Activated T-cell treated with anti-CD3 and anti-CD28 coated beads, Interleukin-2, amount 50 U/mL, for 72 hours (primary cell): ENCODE measurements at places on chromosomes 2 and 18.

DNA sequence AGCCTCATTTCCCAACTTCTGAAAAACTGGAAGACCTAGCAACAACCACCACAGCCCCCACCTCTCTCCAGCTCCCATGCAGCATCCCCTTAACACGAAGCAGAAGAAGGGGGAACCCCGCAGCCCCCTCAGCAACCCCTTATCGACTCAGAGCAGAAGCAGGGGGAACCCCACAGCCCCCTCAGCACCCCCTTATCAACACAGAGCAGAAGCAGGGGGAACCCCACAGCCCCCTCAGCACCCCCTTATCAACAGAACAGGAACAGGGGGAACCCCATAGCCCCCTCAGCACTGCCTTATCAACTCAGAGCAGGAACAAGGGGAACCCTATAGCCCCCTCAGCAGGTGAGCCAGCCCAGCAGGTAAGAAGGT is 6.7 kb downstream of the SLC66A2 start:
- no peak for DNase-seq

- peak; percentile 20 for DNase-seq
Measured at GRCh38 chr2:24766609-24767008, 26.6 kb downstream of the PTRHD1 start.

DNA sequence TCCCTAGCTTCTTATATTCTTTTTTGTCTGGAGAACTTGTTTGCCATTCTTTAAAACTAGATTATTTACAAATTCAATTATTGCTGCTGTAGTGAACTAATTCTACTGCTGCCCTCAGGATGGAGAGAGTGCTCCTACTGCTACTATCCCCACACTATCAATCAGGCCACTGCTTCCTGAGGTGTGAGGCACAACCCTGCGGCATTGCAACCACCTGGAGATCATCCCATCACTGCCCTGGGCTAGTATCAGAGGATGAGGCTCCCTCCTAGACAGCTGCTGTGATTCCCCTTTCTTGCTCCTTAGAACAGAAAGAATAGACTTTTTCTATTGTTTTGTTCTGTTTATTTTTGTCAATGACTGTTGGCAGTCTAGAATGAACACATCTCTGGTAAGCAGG is 146.6 kb downstream of the CDH19 start:
- DNase-seq: no peak

- no peak for DNase-seq
Measured at GRCh38 chr18:48193521-48194492, 215.4 kb downstream of the ZBTB7C start.

DNA sequence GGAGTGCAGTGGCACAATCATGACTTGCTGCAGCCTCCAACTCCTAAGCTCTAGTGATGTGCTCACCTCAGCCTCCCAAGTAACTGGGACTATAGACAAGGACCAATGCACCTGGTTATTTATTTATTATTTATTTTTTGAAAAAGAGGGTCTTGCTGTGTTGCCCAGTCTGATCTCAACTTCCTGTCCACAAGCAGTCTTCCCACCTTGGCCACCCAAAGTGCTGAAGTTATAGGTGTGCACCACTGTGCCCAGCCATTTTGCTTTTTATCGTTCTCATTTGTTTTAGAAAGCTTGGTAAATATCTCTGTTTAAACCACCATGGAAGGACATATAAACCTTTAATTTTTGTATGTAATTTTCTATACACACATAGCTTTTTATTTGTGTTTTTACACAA is 74.2 kb downstream of the SMCHD1 start:
- no peak for DNase-seq

- DNase-seq: no peak
Measured at GRCh38 chr18:44945888-44946401, 265.3 kb downstream of the SETBP1 start.

GRCh38 chr2:183967756-183968155 is 630.6 kb upstream of the ZNF804A start:
- DNase-seq: no peak

DNA sequence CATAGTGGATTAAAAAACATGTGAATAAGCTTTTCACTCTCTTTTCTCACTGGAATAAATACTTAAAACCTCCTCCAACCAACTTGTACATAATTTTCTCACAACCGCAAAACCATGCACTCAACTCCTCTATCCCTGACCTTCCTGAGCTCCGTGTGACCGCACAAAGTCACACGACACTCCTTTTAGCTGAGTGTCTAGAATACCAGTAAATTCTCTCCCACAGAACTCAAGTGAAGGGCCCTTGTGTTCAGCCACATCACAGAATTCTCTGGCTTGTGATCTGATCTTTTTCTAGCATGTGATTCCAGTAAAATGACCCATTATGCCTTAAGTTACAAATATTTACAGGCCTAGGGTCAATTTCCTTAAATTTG is 91.2 kb upstream of the ARL4C start:
- no peak for DNase-seq

DNA sequence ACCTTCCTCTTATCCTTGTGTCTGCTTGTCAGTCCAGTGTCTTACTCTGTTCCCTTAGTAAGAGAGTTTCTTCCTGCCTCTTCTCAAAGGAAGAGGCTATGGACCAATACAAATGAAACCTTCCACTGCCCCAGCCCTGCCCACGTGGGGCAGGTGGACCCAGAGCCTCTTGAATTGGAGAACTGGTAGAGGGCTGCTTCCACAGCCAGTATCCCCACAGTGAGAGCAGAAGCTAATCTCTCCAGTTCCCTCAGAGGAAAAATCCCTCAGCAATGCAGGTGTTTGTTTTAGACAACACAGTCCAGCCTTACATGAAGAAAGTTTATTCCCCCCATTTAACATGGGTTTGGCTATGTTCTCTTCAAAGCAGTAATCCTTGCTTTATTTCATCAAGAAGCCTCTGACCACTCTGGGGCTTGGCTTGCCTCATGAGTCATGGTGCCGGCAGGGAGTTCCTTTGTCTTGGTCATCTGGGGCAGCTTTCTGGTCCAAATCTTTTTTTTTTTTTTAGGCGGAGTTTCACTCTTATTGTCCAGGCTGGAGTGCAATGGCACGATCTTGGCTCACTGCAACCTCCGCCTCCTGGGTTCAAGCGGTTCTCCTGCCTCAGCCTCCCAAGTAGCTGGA is 6.5 kb upstream of the CYBRD1 start:
- DNase-seq: no peak

DNA sequence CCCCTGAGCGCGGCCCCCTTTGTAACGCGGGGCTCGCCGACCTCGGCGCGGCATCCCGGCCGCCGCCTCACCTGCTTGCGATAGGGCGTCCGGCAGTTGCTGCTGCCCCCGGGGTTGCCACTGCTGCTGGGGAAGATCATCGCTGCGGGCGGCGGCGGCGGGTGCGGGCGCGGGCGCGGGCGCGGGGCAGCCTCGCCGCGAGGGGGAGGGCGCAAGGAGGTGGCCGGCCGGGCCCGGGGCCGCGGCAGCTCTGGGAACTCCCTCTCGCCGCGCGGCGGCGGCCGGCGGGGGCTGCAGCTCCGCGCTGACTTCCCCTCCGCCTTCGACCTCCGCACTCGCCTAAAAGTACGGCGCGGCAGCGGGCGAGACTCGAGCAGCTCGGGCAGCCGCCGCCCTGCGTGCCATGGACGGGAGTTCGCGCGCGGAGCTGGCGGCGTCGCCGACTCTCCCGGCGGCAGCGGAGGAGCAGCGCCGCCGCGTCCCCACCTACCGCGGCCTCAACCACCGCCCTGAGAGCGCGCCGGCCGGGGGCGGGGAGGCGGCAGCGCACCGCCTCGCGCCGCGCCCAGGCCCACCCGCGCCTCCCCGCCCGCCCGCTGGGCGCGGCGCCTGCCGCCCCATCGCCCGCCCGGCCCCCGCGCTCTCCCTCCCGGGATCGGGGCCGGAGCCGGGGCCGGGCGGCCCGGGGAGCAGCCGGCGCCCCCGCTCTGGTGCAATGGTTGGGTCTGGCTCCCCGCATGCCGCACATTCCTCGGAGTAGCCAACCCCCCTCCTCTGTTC is 86.0 kb downstream of the RBMS1 start:
- DNase-seq: peak; percentile 73

- no peak for DNase-seq
Measured at GRCh38 chr2:241325257-241325656, 9.5 kb downstream of the SEPTIN2 start.

DNA sequence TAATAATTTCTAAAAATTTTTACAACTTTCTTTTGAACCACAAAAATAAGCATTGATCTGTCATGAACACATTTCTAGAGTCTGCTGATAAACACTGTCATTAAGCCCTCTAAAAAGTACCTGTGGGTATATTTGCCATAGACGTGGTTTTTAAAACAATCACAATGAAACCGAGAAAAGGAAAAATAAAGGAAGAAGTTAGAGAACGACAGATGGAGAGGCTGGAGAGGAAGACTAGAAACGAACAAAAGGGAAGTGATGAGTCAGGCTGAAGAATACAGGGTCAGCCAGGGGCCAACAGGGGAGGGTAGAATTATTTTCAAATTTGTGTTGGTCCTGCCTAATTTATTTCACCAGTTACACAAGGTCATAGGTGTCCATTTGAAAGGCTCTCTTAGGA is 62.0 kb downstream of the MYL12B start:
- no peak for DNase-seq

- peak; percentile 7 for DNase-seq
Measured at GRCh38 chr18:8744656-8745055, 39.3 kb downstream of the MTCL1 start.

GRCh38 chr18:46461993-46462392 is 195.0 kb downstream of the LOXHD1 start:
- no peak for DNase-seq

- no peak for DNase-seq
Measured at GRCh38 chr2:209411718-209412117, 12.1 kb upstream of the MAP2 start.

- DNase-seq: no peak
Measured at GRCh38 chr2:172373076-172373475, 54.3 kb upstream of the ITGA6 start.

GRCh38 chr2:208099682-208100470 is 24.4 kb downstream of the CRYGD start:
- DNase-seq: no peak
